ENCODE measurements at places on chromosomes 1 and 21. TPM values are rescaled to one million over a fixed set of nuclear protein-coding genes. Genes with fewer than 3 reads are reported as not detected.

TAS1R1 gene
- total RNA-seq = not detected

SPRR2A gene
- not detected for total RNA-seq

SYDE2 gene
- total RNA-seq = 0.83 TPM

SMPDL3B gene
- 0.29 TPM for total RNA-seq

CRYAA gene
- not detected for total RNA-seq

SUSD4 gene
- not detected for total RNA-seq

DNA sequence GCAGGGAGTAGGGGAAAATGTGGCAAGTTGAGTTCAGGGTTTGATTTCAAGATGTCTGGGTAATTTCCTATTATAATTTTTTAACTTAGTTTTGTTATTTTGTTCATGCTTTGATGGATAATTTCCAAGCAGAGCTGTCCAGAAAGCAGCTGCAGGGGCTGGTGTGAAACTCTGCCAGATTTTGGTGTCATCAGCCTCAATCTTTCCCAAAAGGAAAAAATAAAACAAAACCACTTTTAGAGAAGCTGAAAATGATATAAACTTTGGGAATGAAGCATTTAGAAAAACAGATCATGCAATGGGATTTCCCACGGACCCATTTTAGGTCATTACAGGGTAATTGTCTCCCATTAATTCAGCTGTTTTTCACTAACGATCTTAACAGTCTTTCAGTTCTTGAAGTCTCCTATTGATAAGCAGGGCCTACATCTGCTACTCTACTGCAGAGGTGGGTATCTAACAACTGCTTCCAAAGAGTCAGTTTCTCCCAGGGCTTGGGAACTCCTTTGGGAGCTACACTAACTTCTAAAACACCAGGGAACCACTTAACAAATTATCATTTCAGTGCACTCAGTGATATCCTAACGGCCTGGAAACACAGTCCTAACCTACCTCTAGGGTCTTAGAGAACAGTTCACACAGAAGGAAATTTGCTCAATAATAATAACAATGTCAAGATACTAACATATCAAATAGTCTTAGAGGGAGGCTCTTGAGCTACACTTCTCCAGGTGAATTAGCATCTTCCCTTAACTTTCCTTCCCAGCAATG, 12.3 kb downstream of the ZNF436 start:
- peaks cover 42% of the 10 kb centered on the region for H3K36me3 ChIP-seq
- no peak overlapping the region for H3K27ac ChIP-seq
- peaks cover 2% of the 10 kb centered on the region for H3K27me3 ChIP-seq
- DNase-seq = no peak
- H3K4me3 ChIP-seq = no peak overlapping the region

DNA sequence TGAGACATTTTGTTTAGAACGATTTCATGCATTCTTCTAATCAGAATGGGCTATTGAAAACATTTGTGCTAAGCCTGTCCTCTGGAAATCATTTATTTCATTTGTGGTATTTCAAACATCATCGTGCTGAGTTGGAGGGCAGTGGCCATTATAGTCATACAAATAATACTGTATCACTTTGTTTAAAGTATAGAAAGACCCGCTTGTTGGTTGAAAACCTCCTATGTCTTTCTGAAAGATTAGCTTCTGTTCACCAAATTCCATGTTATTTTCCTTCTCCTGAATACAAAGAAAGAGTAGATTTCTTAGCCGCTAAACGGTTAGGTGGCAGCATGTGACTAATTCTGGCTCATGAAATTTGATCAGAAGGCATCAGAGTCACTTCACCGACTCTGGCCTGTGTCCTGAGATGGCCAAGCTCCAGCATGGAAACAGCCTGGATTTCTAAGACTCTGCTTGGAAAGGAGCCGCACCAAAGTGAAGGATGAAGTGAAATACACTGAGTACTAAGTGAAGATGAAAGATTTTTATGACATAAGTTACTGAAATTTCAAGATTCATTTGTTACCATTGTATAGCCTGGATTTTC, 355.1 kb downstream of the USP25 start:
- H3K27me3 ChIP-seq = peaks cover 3% of the 10 kb centered on the region
- no peak for DNase-seq
- no peak overlapping the region for H3K4me3 ChIP-seq
- H3K27ac ChIP-seq = no peak overlapping the region
- H3K36me3 ChIP-seq = no peaks in the 10 kb centered on the region

GRCh38 chr1:218658269-218658668, 313.1 kb downstream of the TGFB2 start:
- no peaks in the 10 kb centered on the region for H3K4me1 ChIP-seq
- H3K27ac ChIP-seq = no peak overlapping the region
- H3K4me3 ChIP-seq = no peak overlapping the region
- no peaks in the 10 kb centered on the region for H3K27me3 ChIP-seq
- H3K36me3 ChIP-seq = no peaks in the 10 kb centered on the region
- DNase-seq = no peak

DNA sequence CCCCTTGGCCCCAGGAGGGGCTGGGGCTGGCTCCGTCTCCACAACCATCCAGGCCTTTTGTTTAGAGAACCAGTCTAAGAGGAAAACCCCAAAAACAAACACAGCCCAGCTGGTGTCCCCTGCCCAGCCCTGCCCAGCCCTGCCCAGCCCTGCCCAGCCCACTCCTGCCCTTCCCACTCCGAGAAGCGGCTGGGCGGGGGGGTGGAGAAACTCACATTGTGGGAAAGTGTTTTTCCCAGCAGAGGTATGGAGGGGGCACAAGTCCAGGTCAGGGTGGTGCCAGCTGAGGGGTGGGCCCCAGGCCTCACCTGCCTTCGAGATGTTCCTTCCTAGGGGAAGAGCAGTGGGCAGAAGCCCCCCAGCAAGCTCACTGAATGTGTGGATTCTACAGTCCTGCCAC, 10.0 kb upstream of the FAM131C start:
- no peak overlapping the region for H3K4me3 ChIP-seq
- no peaks in the 10 kb centered on the region for H3K36me3 ChIP-seq
- H3K27me3 ChIP-seq = peaks cover 2% of the 10 kb centered on the region
- no peak overlapping the region for H3K27ac ChIP-seq
- H3K4me1 ChIP-seq = peaks cover 8% of the 10 kb centered on the region

DNA sequence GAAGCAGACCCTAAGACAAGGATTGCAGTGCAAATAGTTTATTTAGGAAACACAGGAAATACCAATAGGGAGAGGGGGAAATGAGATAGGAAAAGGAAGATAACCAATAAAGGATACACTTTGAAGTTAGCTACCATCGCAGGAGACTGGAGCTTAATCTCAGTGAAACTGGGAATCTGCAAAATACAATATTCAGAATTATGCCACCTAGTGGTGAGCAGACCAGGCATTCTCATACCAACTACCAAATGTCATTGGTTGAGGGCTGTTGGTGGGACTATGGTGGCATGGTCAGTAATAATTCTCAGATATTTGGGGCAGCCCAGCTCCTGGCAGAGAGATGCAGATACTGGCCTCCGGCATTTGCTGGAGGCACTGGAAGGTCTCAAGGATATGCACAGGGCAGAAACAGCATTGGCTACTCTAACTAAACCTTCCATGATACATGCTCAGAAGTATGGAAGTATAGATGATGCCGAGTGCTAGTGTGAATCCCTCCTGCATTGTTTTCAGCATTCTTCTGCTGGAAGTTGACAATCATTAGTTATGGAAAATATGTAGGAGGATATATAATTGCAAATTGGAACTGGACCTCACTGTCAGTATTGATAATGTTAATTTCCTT, 11.8 kb upstream of the ZFP69B start:
- no peaks in the 10 kb centered on the region for H3K27me3 ChIP-seq
- no peak overlapping the region for H3K4me3 ChIP-seq
- DNase-seq = no peak
- H3K4me1 ChIP-seq = peaks cover 16% of the 10 kb centered on the region
- H3K36me3 ChIP-seq = peaks cover 20% of the 10 kb centered on the region

- no peak for DNase-seq
- no peaks in the 10 kb centered on the region for H3K36me3 ChIP-seq
- peaks cover 26% of the 10 kb centered on the region for H3K4me1 ChIP-seq
- H3K27ac ChIP-seq = no peak overlapping the region
- H3K27me3 ChIP-seq = peaks cover 7% of the 10 kb centered on the region
These were observed 2.0 kb downstream of the HCN3 start for GRCh38 chr1:155279268-155279667.

DNA sequence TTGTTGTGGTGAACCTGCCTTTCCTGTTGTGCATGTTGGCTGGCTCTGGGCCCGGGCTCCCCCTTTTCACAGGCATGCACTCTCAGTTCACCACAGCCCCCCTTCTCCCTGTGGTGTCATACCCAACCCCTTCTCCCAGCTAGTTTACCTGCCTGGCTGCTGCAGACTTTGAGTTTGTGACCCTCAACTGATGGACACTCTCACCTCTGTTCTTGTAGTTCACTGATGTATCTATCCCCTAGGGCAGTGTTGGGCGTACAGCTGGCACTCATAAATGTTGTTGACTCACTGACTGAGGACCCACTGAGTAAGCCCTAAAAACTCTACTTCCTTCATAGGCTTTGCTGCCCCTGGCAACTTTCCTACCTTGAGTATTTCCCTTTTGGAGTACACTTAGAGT, 54.9 kb downstream of the WDR64 start:
- no peak overlapping the region for H3K4me3 ChIP-seq
- peak overlapping the region; percentile 15 for H3K27ac ChIP-seq
- H3K4me1 ChIP-seq = peaks cover 4% of the 10 kb centered on the region
- DNase-seq = no peak
- H3K36me3 ChIP-seq = no peaks in the 10 kb centered on the region
- H3K27me3 ChIP-seq = no peaks in the 10 kb centered on the region

DNA sequence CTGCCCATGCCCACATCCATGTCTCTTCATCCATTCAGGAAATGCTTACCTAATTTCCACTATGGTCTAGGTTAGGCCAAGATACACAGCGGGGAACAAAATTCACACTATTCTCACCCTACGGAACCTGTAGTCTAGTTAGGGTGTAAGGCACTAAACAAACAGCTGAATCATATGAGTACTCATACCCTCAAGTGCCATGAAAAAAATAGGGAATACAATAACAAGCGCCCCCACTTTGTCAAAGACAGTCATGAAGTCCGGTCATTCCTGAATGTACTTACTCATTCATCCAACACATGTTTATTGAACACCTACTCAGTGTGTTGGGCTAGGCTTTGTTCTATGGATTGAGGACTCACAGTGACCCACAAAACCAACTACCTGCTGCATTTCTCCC, 6.2 kb upstream of the FYB2 start:
- peaks cover 1% of the 10 kb centered on the region for H3K27me3 ChIP-seq
- no peak overlapping the region for H3K4me3 ChIP-seq
- H3K36me3 ChIP-seq = no peaks in the 10 kb centered on the region
- no peak overlapping the region for H3K27ac ChIP-seq

- H3K4me1 ChIP-seq = peaks cover 19% of the 10 kb centered on the region
- no peaks in the 10 kb centered on the region for H3K27me3 ChIP-seq
- peak; percentile 74 for DNase-seq
- peaks cover 16% of the 10 kb centered on the region for H3K36me3 ChIP-seq
These were observed at the start of gene TMEM69 for GRCh38 chr1:45687754-45688740. TMEM69 (plus strand) TSS chr1:45688181; CDS start chr1:45691069, 2,888 bp downstream.

GRCh38 chr1:20404466-20404865, 81.5 kb downstream of the CAMK2N1 start:
- H3K27me3 ChIP-seq = peaks cover 35% of the 10 kb centered on the region
- H3K27ac ChIP-seq = no peak overlapping the region
- H3K4me3 ChIP-seq = no peak overlapping the region
- no peak for DNase-seq
- H3K36me3 ChIP-seq = no peaks in the 10 kb centered on the region

DNA sequence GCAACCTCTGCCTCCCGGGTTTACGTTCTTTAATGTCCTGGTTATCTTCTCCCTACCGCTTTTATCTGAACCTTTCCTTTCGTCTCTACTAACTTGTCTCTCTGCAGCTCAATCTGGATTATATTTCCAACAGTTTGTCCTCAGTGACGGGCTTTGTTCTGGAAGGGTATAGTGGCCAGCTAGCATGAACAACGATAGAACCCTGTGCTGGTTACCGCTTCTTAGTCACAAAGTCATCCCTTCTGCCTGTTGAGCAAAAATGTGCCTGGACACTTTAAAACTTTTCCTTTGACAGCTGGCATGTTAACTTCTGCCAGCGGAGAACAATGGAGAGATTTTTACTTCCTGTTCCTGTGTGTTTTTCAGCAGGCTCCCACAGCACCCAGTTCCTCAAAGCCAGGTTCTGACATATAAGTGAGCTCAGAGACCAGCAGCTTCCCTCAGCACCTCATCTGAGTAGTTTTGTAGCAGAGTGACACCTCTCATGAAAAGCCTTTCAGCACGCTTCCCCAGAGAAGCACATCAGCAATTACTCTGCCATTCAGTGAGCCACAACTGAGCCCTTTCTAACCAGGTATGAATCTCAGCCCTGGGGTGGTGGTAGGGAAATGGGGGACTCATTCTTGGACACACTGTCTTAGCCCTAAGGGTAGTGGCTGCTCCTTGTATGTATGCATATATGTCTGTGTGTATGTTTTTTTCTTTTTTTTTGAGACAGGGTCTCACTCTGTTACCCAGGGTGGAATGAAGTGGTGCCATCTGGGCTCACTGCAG, 23.6 kb upstream of the CCDC17 start:
- H3K4me1 ChIP-seq = no peaks in the 10 kb centered on the region
- no peak overlapping the region for H3K4me3 ChIP-seq
- H3K27ac ChIP-seq = no peak overlapping the region
- peaks cover 33% of the 10 kb centered on the region for H3K36me3 ChIP-seq

- peaks cover 5% of the 10 kb centered on the region for H3K27me3 ChIP-seq
- no peak overlapping the region for H3K27ac ChIP-seq
- DNase-seq = no peak
These were observed 500.4 kb downstream of the PTPRU start for GRCh38 chr1:29736582-29737188.

DNA sequence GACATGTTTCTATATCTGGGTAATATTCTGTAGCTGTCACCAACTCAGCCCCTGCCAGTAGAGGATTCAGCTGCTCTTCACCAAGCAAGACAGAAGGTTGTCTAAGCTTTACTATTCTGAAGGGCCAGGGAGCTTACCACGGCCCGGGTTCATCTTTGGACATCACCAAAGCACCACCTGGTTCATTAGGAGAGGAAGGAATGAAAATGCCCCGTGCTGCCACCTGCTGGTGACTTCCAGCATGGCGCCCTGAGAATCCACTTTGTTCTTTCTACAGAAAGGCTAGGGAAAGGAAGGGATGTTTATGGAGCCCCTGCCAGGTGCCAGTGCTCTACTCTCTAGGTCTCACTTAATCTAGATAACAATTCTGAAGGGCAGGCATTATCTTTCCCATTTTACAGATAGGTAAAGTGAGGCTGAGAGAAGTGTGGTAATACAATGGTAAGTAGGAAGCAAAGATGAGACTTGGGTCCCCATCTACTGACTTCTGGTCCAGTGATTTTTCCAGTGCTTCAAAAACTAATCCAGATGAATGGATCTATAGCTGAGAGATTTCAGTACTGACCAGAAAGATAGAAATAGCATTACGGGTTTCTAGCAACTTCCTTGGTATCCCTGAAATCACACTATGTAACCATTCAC, 79.5 kb downstream of the BEND5 start:
- H3K4me3 ChIP-seq = no peak overlapping the region
- H3K27ac ChIP-seq = no peak overlapping the region
- no peaks in the 10 kb centered on the region for H3K4me1 ChIP-seq
- DNase-seq = peak; percentile 21

GRCh38 chr1:202159534-202160371, 649 bp downstream of the PTPN7 start:
- peak overlapping the region; percentile 98 for H3K4me3 ChIP-seq
- H3K27me3 ChIP-seq = no peaks in the 10 kb centered on the region
- peak; percentile 53 for DNase-seq
- H3K4me1 ChIP-seq = peaks cover 78% of the 10 kb centered on the region
- H3K27ac ChIP-seq = peak overlapping the region; percentile 94

GRCh38 chr1:117834416-117834815, 95.0 kb downstream of the GDAP2 start:
- no peak for DNase-seq
- no peak overlapping the region for H3K4me3 ChIP-seq
- H3K27me3 ChIP-seq = no peaks in the 10 kb centered on the region
- no peaks in the 10 kb centered on the region for H3K4me1 ChIP-seq
- no peaks in the 10 kb centered on the region for H3K36me3 ChIP-seq
- H3K27ac ChIP-seq = no peak overlapping the region

Measured in activated T-helper 1 cell treated with anti-CD3 and anti-CD28 coated beads, Interleukin-12 subunit alpha, Interleukin-12 subunit beta, Interleukin-2, Interleukin-4 antibody, amounts not matched to agents 30 ng/mL and 10 ng/mL and 1 ng/mL, durations not matched to agents 14 hours and 24 hours and 36 hours (primary cell).